Putamen (tissue), 1 donor: ENCODE measurements at places on chromosomes 5 and 9.
A peak's percentile ranks its signal among the peaks of the same experiment; 100 is the strongest.

GRCh38 chr9:124477211-124477647, 27.0 kb downstream of the ADGRD2 start:
- DNase-seq: no peak

DNA sequence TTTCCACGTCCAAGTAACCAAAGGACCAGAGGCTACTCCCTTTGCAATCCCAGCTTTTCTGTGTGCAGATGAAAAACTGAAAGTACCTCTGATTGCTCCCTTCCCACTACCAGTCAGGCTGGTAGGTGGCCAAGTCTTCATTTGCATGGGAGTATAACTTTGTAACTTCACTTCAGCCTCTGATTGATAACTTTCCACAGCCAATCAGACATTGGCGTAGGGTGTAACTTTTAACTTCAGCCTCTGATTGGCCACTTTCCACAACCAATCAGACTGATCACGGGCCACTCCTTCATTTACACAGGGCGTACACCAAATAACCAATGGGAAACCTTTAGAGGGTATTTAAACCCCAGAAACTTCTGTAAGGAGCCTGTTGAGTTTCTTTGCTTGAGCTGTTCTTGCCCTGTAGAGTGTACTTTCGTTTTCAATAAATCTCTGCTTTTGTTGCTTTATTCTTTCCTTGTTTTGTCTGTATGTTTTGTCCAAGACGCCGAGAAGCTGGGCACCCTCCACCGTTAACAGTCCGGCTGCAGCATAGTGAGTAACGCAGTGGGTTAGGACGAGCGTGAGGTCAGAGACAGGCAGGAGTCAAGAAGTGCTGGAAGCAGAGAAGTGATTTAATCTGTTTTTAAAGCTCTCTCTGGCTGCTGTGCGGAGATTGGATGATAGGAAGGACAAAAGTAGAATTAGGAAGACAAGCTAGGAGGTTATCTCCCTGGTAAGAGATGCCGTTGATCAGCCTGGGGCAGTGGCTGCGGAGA, 3.5 kb upstream of the EXOSC2 start:
- DNase-seq: peak; percentile 69

DNA sequence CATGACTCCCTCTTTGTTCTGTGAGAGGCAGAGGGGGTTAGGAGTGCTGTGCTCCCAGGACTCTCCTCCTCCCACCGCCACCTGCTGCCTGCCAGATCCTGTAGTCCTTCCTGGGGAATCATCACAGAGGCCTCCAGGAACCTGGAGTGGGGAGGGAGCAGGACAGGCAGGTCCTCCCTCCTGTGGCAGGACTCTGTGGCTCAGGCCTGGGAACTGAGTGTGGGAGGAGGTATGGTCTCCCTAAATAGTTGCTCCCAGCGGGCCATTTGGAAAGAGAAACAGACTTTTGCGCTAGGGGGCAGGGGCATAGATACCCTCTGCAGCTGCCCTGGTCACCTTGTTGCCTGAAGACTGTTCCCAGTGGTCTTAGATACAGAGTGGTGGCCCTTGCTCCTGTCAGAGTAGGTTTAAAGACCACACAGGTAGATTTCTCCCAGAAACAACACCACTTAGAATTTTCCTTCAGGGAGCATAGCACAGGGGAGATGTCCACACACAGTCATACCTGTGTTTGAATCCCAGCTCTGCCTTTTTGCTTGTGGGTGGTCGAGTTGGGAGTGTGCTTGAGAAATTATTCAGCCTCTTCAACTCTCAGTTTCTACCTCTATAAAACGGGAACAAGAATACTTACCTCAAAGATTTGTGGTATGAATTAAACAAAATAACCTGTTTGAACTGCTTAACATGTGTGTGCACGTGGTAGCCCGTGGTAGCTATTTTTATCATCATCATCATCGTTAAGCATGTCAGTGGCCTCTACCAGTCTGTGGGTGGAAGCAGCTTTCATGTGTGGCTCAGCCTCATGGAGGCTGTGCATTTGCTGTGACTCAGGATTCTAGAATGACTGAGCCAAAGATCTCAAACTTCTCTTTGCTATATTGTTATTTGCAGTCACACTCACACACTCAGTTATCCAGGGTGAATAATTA, 55.8 kb downstream of the SLC22A5 start:
- DNase-seq: no peak

DNA sequence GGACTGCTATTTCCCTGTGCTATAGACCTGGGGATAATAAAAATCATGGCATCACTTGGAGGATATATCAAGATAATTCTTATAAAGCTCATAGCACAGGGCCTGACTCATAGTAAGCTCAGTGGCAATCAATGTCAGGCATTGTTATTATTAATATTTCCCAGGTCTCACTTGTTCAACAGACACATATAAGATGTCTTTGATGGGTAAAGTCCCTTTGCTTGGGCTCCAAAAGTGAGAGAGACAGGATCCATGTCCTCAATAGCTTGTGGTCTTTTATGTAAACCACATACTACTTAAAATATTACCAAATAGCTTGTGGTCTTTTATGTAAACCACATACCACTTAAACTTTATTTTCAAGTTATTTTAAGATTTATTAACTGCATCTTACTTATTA, 11.2 kb downstream of the SH3RF2 start:
- DNase-seq: no peak

GRCh38 chr5:141101059-141101458, 786 bp downstream of the PCDHB3 start:
- DNase-seq: no peak

DNA sequence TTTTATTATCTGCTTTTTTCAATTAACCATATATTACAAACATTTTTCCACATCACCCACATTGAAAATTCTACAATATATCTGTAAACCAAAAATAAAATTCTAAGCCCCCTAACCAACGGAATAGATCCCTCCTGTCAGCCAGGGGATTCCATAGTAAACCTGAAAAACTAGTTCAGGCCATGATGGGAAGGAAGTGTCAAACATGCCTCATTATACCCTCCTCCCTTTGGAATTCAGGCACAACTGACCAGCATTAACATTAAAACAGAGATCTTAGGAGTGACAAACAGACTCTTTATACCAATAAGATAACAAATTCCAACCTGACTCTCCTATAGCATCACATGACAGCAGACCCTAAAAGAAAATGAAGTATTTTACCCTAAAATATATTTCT, 113.7 kb upstream of the DMRT1 start:
- no peak for DNase-seq

DNA sequence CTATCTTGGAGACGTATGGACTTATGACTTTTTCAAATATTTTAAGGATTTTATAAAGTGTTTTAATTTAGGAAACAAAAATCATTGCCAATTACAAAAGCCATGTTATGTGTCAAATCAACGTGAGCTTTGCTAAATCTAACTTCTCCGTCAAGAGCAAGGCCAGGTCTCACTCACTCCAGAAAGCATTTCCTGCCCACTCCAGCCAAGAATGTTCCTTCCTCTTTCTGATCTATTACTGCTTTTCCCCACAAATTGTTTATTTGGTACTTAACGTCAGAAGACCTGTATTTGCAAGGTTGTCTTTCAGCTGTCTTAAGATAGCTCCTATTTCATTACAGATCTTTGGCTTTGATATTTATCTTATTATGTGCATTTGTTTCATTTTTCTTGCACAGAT, 193.5 kb upstream of the HAPLN1 start:
- no peak for DNase-seq

DNA sequence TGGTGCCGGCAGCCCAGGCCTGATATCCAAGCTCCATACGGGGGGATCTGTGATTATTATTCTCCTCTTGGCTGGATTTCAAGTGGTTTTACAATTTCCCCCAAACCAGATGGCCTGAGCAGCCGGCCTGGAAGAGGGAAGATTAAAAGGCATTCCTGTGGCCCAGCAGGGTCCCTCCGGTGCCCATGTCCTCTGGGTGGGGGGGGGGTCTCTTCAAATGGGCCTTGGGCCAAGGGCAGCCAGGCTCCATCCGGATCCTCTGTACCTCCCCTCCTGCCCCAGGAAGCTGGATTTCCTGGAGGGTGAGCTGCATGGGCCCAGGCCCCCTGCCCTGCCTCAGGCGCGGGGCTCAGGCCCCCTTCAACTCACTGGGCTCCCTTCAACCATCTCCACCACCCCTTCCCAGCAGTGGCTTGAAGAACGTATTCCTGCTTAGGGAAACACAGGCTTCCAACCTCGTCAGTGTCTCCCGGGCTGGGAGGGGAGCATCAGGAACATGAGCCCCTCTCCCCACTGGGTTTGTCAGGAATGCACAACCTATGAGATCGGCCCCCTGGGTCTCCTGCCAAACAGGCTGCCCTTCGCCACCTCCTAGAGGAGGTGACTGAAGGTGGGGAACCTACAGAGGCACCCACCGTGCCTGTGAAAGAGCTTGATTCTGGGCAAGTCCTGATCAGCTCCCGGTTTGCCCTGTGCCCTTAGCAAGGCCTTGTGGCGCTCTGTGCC, 62.9 kb upstream of the ORM1 start:
- no peak for DNase-seq

DNA sequence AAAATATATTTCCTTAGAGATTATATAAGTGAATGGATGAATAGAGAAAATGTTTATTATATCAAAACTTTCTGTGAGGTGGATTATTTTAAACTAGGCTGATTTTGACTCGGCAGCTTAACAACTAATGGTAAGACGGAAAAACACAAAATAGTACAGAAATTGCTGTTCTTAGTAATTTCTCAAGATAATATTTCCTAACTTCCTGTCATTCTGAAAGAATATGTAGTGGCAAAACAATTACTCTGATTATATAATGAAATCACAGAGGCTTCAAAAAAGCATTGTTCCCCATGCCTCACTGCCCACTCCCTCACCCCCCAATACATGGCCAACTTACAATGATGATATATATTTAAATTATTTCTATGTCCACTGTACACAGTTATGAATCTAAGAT, 85.4 kb downstream of the YTHDC2 start:
- no peak for DNase-seq

DNA sequence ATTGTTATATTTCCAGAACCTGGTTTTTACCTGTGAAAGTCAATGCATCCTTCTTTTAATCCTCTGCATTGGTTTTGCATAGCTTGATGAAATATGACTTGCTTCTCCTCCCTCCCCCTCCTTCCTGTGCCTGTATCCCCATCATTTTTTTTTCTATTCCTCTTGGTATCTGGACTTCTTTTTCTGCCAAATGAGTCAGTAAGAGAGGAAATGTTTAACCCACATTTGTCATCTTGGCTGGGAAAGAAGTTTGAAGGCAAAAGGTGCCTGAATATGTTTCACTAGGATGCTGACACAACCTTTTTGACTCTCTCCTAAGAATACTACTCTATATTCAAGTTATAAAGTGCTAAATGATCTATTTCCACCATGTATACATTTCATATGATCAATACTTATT, 35.5 kb upstream of the CDKN2B start:
- DNase-seq: no peak

GRCh38 chr5:24849210-24849609, 204.4 kb upstream of the CDH10 start:
- DNase-seq: no peak

DNA sequence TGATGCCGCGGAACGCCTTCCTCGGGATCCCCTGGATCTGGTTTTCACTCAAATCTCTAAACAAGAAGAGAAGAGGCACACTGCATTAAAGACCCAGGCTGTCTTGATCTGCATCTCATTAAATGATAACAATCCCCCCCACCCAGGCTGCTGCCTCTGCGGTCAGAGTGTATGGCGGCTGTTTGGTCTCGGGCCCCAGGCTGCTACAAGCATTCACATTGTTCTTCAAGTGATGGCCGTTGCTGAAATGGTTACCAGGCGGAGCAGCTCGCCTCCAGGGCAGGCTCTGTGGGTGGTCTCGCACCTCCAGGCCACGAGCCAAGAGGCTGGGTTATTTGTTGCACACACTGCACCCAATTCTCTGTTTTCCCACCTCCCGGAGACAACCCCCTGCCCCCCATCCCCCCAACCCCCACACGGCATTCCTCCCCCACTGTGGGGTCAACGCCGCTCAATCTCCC, 304.1 kb upstream of the PANK3 start:
- no peak for DNase-seq

DNA sequence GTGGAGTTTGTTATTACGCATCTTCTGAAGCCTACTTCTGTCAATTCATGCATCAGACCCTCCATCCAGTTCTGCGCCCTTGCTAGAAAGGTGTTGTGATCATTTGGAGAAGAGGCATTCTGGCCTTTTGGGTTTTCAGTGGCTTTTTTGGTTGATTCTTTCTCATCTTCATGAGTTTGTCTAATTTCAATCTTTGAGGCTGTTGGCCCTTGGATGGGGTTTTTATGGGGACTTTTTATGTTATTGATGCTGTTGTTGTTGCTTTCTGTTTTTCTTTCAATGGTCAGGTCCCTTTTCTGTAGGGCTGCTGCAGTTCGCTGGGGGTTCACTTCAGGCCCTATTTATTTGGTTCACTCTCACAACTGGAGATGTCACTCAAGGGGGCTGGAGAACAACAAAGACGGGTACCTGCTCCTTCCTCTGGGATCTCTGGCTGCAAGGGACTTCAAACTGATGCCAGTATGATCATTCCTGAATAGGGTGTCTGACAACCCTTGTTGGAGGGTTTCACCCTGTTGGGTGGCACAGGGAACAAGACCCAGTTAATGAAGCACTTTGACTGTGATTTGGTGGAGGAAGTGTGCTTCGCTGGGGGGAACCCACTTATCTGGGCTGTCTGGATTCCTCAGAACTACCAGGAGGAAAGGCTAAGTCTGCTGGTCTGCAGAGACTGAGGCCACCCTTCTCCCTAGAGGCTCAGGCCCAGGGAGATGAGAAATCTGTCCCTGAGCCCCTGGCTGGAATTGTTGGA, 226.7 kb upstream of the PTGER4 start:
- no peak for DNase-seq

DNA sequence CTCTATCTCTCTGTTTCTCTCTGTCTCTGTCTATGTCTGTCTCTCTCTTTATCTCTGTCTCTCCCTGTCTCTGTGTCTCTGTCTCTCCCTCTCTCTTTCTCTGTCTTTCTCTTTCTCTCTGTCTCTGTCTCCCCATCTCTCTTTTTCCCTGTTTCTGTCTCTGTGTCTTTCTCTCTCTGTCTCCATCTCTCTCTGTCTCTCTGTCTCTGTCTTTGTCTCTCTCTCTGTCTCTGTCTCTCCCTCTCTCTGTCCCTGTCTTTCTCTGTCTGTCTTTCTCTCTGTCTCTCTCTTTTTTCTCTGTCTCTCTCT, 2.1 kb upstream of the SLC6A19 start:
- DNase-seq: no peak

GRCh38 chr5:88879724-88880123, 3.3 kb downstream of the MEF2C start:
- no peak for DNase-seq

DNA sequence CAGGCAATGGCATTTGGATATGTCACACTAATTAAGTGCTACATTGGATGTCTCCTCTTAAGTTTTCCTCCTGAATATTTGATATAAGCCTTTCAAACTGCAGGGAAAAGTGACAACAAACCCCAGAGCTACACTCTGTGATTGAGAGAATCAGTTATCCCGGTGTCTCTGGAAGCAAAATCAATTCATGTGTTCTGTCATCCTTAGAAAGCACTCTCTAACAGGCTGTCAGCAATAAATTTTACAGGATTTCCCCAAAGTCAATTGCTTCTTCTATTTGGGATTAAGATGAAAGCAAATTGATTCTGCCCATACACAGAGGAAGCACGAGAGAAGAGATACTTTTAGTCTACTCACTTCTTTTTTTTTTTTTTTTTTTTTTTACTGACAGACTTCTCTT, 332.4 kb downstream of the CDH18 start:
- no peak for DNase-seq
